CD8-positive, alpha-beta memory T cell (primary cell): ENCODE measurements at places on chromosomes 5 and 9.

GRCh38 chr5:160846642-160847041 is 5.4 kb downstream of the ATP10B start:
- DNase-seq: no peak
- no peak overlapping the region for H3K4me3 ChIP-seq
- H3K36me3 ChIP-seq: no peaks in the 10 kb centered on the region

- no peaks in the 10 kb centered on the region for H3K36me3 ChIP-seq
- no peak overlapping the region for H3K4me3 ChIP-seq
- DNase-seq: no peak
- no peaks in the 10 kb centered on the region for H3K27me3 ChIP-seq
Observed at GRCh38 chr5:132754111-132754510, 6.9 kb downstream of the CCNI2 start.

GRCh38 chr9:92405818-92406217 is 1.4 kb upstream of the OGN start:
- H3K4me1 ChIP-seq: peaks cover 22% of the 10 kb centered on the region
- no peak for DNase-seq
- no peak overlapping the region for H3K4me3 ChIP-seq
- no peaks in the 10 kb centered on the region for H3K27me3 ChIP-seq
- H3K36me3 ChIP-seq: no peaks in the 10 kb centered on the region
- no peak overlapping the region for H3K27ac ChIP-seq

DNA sequence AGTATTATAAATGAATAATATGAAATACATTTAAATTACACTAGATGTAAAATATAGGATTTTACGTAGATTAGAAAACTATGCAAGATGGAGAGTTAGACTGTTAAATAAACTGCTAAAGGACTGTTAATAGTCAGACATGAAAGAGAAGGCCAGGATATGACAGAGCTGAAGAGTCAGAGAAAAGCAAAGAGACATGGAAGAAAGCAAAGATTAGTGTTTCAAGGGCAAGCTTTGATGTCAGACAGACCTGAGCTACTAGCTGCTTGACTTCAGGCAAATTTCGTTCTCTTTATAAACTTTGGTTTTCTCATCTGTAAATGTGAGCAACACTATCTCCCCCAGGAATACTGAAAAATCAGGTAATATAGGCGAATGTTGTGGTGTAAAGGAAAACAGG is 161.3 kb downstream of the RAPGEF6 start:
- H3K4me1 ChIP-seq: no peaks in the 10 kb centered on the region
- DNase-seq: no peak
- H3K4me3 ChIP-seq: no peak overlapping the region
- no peak overlapping the region for H3K27ac ChIP-seq
